ENCODE measurements at places on chromosomes 1 and 21.

- no peak for DNase-seq
These were observed 106.8 kb upstream of the USP24 start for GRCh38 chr1:55321942-55322341.

- DNase-seq = no peak
These were observed 1346.1 kb downstream of the BRINP3 start for GRCh38 chr1:189131576-189131975.

GRCh38 chr1:85957760-85958159 lies 198.8 kb downstream of the COL24A1 start:
- DNase-seq = no peak

DNA sequence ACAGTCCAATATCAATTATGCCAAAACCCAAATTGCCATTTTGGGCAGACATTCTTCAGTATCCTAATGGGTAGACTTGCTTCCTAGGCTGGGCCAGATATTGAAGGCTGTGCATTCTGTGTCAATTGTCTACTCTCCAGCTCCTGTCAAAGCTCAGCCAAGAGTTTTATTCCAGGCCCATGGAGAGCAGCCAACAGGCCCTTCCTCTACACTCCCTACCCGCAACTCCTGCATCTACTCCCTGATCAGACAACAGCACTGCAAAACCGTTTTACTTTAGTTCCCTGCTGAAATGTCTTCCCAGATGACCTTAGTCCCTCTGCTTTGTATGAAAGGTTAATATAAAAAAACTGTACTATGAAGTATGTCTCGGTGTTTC lies 6.6 kb upstream of the ADORA3 start:
- DNase-seq = no peak

- no peak for DNase-seq
These were observed 347.9 kb upstream of the ADGRL2 start for GRCh38 chr1:81452693-81453366.

GRCh38 chr1:68016381-68016780 lies 34.0 kb downstream of the DIRAS3 start:
- no peak for DNase-seq

GRCh38 chr1:14737561-14738094 lies 139.1 kb downstream of the KAZN start:
- DNase-seq = no peak
